Midbrain (tissue), 1 donor: ENCODE measurements at places on chromosomes 6 and 20.

DNA sequence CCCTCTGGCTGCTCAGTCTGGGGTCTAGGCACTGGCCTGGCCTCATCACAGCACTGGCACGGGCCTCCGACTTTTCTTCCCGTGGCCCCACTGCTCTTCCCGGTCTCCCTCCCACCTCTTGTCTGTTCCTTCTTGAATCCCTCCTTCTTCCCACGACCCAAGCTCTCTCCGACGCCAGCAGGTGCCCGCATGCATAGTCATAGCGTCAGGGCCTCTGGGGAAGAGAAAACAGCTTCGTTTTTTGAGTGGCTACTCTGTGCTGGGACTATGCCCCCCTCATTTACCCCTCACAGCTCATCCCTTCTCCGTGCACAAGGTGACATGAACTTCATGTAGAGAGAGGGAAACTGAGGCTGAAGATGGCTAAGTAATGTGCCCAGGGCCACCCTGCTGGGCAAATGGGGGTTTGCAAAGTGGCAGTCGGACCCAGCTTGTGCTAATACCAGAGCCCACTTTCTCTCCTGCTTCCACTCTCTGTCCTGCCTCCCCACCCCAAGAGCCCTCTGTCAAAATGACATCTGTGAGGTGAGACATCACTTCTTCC lies 59.2 kb downstream of the SYNJ2 start:
- DNase-seq = no peak

DNA sequence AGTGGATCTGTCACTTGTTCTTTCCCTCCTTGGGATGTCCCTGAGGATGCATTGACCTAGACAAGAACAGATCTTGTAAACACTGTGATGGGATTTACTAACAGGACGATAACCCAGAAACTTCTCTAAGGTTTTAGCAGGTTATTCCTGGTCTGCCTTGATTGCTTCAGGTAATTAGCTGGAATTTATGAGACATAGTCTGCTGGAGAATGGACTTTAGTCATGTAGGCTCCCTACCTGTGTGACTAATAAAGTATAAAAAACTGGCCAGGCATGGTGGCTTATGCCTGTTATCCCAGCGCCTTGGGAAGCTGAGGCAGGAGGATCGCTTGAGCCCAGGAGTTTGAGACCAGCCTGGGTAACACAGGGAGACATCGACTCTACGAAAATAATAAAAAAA lies 96.1 kb downstream of the PAK5 start:
- no peak for DNase-seq

DNA sequence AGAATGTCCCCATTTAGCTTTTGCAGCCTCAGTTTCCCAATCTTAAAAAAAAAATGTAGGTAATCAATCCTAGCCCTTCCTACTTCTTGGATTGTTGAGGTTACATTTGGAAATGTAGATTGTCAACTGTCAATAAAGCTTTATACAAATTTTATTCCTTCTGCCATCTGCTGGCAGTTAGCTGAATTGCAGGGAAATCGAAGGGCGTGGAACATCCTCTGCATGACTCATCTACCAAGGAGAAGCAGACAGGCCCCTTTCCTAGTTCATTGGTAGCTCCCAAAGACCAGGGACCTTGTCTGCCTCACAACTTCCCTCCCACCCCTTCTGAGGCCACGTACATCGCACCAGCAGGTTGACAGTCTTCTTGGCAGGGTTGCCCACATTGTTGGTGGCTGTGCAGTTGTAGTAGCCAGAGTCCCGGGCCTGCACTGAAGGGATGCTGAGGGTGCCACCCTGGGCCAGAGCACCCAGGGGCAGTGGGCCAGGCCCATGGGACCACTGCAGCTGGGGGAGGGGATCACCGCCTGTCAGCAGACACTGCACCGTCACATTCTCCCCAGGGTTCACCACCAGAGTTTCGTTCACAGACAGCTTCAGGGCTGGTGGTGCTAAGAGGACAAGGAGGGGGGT lies 43.6 kb downstream of the MDGA1 start:
- no peak for DNase-seq

- no peak for DNase-seq
Observed at GRCh38 chr6:11685481-11686093, 93.0 kb downstream of the ADTRP start.

- no peak for DNase-seq
Observed at GRCh38 chr6:140036196-140036595, 661.7 kb upstream of the CITED2 start.

DNA sequence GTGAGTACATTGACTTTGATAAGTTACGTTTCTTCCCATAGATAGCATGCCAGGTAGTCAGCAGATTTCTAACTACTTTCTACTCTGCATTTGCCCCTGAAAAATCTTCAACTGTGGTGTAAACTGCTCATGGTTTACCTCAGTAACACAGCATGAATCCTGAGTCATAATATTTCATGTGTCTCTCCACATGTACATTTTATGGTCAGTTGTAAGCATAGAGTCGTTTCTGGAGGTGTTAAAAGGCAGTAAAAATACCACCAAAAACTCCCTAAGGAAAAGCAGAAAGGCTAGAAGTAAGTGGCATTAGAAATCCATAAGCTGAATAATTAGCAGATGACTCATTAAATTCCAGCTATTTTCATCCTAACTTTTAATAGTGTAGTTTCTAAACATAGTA lies 4.1 kb upstream of the GPR63 start:
- DNase-seq = no peak

GRCh38 chr20:2283706-2284423 lies 11.9 kb upstream of the TGM3 start:
- DNase-seq = no peak

- DNase-seq = no peak
Observed at GRCh38 chr20:9348747-9349146, 165.6 kb upstream of the LAMP5 start.

GRCh38 chr20:60049601-60050000 lies 91.4 kb downstream of the CDH26 start:
- no peak for DNase-seq

GRCh38 chr20:44693627-44694026 lies 21.5 kb upstream of the CCN5 start:
- no peak for DNase-seq

DNA sequence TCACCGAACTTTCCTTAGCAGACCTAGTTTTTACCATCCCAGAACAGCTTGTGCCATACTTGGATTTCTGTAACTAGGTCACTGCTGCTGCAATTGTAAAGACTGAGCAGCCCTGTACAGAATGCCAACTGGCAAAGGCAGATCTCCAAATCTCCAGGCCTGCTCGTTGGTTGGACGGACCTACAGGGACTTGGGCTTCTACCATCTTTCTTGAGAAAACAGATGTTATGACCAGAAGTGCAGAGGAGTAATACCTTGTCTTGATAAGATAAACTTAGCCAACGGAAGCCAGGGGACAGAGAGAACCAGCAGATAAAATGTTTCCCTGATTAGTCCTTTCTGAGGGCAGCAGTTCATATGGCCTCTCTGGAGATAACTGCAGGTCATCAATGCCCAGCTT lies 304.1 kb downstream of the RFPL4B start:
- DNase-seq = peak; percentile 60

DNA sequence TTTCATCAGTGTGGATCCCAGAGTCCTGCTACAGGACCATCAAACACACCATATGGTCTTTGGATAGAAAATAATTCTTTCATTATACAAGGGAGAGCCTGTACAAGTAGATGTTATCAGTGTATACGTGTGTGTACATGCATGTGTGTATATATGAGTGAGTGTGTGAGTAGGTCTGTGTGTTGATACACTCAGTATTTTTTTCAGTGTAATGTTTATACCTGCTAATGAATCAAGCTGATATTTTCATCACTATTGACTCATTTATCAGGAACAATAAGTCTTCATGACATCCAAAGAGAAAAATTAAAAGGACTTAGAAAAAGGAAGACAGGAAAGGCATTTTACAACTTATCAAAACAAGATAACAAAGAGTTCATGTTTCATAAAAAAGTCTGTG lies 66.5 kb downstream of the EPM2A start:
- no peak for DNase-seq

- DNase-seq = no peak
Observed at GRCh38 chr20:62133864-62134263, 9.3 kb downstream of the PSMA7 start.

GRCh38 chr6:7142918-7143475 lies 35.2 kb downstream of the RREB1 start:
- no peak for DNase-seq
